HepG2 (cell line): ENCODE measurements at places on chromosomes 5 and 9.
A peak's percentile ranks its signal among the peaks of the same experiment; 100 is the strongest.

GRCh38 chr5:56456002-56456401 lies 222.9 kb upstream of the ANKRD55 start:
- no peak for DNase-seq

- peak; percentile 90 for DNase-seq
These were observed 22.6 kb upstream of the CTNNAL1 start for GRCh38 chr9:109035684-109036423.

GRCh38 chr5:96024683-96025475 lies 63.2 kb upstream of the ELL2 start:
- no peak for DNase-seq

DNA sequence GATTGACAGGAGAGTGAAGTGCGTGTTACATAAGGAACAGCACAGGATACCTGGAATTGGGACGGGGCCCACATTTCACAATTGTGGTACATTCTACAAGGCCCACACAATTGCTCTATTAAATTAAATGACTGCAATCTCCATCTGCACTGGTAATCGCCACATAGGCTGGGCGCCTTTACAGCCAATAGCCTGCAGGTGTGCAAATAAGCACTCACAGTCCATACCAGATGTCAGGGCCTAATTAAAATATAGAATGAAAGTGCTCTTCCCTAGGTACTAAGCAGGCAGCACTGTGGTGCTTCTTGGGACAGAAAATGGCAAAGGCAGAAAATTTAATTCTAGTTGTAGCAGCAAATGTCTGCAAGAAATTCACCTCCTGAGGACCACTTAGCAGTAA lies 82.7 kb downstream of the ATP10B start:
- no peak for DNase-seq

DNA sequence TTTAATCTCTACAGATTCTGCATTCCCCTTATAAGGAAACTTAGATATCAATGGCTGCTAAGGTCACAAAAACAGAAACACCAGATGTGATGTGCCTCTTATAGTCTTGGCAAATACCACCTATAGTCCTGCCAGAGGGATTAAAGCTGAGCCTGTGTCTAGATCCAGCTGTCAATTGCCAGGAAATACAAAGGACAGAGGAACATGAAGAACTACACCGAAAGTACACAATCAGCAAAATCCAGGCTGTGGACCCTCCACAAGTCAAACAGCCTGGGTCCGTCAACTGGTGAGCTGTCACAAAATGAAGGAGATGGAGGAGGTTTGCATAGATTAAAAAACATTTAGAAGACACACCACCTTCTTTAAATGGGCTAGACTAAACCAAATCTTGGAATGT lies 85.4 kb downstream of the KLF4 start:
- DNase-seq: no peak

DNA sequence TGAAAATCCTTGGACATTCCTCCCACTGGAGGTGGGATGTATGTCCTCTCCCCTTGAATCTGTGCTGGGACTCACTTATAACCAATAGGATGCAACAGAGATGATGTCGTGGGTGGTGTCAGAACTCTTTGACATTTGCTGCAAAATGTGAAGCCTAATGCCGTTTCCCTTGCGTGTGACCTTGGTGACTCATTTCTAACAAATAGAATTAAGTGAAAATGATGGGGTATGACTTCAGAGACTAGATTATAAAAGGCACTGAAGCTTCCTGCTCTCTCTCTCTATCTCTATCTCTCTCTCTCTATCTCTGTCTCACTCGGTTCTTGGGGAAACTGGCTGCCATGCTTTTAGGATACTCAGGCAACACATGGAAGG lies 126.1 kb upstream of the STC2 start:
- peak; percentile 39 for DNase-seq
